ENCODE measurements at places on chromosomes 2 and 18.

DNA sequence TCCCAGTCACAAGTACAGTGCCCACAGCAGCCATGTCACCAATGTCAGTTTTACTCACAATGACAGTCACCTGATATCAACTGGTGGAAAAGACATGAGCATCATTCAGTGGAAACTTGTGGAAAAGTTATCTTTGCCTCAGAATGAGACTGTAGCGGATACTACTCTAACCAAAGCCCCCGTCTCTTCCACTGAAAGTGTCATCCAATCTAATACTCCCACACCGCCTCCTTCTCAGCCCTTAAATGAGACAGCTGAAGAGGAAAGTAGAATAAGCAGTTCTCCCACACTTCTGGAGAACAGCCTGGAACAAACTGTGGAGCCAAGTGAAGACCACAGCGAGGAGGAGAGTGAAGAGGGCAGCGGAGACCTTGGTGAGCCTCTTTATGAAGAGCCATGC is 31.3 kb downstream of the COX7A2L start:
- no peak for DNase-seq

GRCh38 chr2:59584958-59585357 is 968.5 kb downstream of the BCL11A start:
- no peak for DNase-seq

- no peak for DNase-seq
Measured at GRCh38 chr18:10537765-10538164, 11.9 kb downstream of the NAPG start.

GRCh38 chr2:220117025-220117424 is 489.6 kb downstream of the SLC4A3 start:
- DNase-seq, result no peak

GRCh38 chr2:100673691-100674485 is 111.1 kb downstream of the PDCL3 start:
- DNase-seq, result no peak

DNA sequence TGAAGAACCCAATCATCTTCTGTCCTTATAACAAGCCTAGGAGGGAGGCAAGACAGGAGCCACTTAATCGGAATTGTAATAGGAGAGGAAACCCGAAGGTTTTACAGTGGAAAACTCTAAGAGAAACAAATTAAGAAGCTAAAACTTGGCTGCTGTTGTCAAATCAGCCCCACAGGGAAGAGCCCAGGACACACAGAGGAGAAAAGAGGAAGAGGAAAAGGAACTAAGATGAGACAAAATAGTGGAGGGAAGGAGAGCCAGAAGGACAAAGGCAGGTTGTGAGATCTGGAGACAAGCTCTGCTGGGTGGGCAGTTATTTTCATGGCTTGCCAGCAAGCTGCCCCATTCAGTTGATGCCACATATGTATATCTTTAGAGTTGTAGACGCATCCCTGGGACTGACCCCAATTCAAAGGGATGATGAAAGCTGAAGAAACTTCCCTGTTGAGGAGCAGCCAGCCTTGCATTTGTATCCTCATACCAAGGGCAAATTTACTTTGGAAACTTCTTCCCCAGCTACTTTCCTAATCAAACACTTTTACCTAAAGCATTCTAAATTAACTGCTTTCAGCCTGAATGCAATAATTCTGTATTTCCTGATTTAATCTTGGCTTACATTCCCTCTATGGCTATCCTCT is 499.8 kb upstream of the MEIS1 start:
- no peak for DNase-seq

GRCh38 chr2:163255086-163255485 is 416.5 kb upstream of the KCNH7 start:
- DNase-seq, result no peak
